Naive thymus-derived CD4-positive, alpha-beta T cell (primary cell): ENCODE measurements at places on chromosomes 4 and X. TPM values are rescaled to one million over a fixed set of nuclear protein-coding genes. Genes with fewer than 3 reads are reported as not detected.
A peak's percentile ranks its signal among the peaks of the same experiment; 100 is the strongest.

The GAGE12E gene
- not detected for total RNA-seq

The POLN gene
- total RNA-seq, result 3.2 TPM

The DNAAF6 gene
- total RNA-seq, result not detected

GRCh38 chrX:97315939-97316338 is 432.2 kb downstream of the RPA4 start:
- no peak overlapping the region for H3K4me3 ChIP-seq
- H3K36me3 ChIP-seq, result no peaks in the 10 kb centered on the region
- no peaks in the 10 kb centered on the region for H3K27me3 ChIP-seq
- no peak overlapping the region for H3K27ac ChIP-seq

- H3K36me3 ChIP-seq, result no peaks in the 10 kb centered on the region
- no peak overlapping the region for H3K27ac ChIP-seq
- no peaks in the 10 kb centered on the region for H3K27me3 ChIP-seq
- no peak for DNase-seq
- H3K4me3 ChIP-seq, result no peak overlapping the region
These were observed 6.8 kb downstream of the STAP1 start for GRCh38 chr4:67565284-67565683.

DNA sequence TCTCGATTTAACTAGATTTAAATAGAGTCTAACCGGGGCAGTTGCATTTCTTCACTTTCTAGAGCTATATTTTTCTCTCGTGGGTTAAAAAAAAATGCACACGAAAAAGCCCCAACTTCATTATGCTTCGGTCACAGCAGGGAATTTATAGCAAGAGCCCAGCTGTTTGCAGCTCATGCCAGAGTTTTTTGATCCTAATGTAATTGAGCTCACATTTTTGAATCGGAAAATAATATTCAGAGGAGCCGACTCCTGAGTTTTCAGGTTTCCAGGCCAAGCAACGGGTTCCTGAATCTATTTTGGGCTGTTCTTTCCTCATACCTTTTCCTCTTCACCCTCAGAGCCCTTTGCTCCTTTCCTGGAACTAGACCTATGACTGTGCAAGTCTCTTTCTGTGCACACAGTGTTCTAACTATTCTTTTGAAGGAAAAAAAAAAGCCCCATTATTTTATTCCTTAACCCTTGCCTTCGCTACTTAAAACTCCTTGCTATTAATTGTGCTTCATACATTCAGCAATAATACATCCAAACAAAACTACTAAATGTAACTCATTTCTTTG is 27.5 kb upstream of the ESX1 start:
- H3K4me1 ChIP-seq, result no peaks in the 10 kb centered on the region
- no peak overlapping the region for H3K27ac ChIP-seq
- H3K36me3 ChIP-seq, result no peaks in the 10 kb centered on the region
- H3K27me3 ChIP-seq, result no peaks in the 10 kb centered on the region
- H3K4me3 ChIP-seq, result no peak overlapping the region
- no peak for DNase-seq

DNA sequence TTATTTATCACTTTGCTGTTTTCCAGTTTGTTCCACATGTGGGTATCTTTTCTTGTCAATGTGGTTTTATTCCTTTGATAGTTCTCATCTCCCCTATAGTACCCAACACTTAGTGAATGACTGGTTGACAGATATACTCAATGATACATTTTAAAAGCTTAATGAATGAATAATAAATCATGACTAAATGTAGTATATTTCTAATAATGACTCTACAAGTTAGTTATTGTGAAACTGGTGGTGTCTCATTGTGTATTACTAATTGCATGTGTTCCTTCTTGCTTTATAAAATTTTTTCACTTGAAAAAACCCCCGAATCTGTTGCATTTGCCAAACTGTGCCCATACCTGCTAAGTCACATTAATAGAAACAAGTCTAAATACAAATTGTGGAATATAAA is 95.4 kb downstream of the MBNL3 start:
- no peaks in the 10 kb centered on the region for H3K36me3 ChIP-seq
- no peaks in the 10 kb centered on the region for H3K4me1 ChIP-seq
- no peak overlapping the region for H3K27ac ChIP-seq
- no peaks in the 10 kb centered on the region for H3K27me3 ChIP-seq
- no peak for DNase-seq

GRCh38 chrX:13433298-13433605 is 113.4 kb upstream of the ATXN3L start:
- H3K27ac ChIP-seq, result no peak overlapping the region
- no peak overlapping the region for H3K4me3 ChIP-seq
- no peak for DNase-seq
- no peaks in the 10 kb centered on the region for H3K36me3 ChIP-seq
- no peaks in the 10 kb centered on the region for H3K4me1 ChIP-seq

DNA sequence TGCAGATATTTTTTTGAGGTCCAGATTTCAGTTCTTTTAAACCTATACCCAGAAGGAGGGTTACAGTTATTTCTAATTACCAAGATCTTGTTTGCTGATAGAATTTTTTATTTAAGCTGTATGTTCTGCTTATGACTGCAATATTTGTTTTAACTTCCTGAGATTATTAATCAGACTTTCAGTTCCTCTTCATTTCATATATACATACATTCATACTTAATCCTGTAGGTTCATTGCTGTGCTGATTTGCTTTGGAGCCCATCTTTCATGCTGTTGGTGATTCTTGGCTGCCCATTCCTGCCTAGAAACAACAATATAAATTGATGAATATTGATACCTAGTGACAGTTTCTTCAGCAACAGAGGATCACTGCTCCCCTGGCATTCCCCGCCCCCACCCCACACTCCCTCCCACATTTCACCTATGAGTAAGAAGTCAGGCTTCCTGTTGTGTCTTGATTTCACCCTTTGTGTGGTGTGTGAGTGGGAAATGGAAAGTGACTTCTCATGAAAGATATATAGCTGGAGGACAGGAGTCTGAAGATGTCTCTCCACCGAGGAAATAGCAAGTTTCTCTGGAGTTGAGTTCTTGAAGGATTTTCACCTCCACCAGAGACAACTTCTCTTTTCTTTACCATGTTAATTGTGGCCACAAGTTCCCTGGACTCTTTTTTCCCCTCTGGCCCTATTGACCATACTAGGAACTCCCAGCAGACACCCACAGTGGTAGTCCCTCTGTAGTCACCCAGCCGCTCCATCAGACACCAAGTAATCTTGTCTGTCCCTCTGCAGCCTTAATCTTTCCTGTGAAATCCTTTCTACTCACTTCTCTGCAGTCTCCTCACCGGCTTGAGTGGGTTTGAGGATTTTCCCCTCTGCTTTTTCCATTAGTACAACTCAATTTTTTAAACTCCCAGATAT is 118.4 kb downstream of the ASB9 start:
- peak; percentile 15 for DNase-seq
- H3K27me3 ChIP-seq, result no peaks in the 10 kb centered on the region
- no peak overlapping the region for H3K27ac ChIP-seq
- H3K36me3 ChIP-seq, result no peaks in the 10 kb centered on the region

DNA sequence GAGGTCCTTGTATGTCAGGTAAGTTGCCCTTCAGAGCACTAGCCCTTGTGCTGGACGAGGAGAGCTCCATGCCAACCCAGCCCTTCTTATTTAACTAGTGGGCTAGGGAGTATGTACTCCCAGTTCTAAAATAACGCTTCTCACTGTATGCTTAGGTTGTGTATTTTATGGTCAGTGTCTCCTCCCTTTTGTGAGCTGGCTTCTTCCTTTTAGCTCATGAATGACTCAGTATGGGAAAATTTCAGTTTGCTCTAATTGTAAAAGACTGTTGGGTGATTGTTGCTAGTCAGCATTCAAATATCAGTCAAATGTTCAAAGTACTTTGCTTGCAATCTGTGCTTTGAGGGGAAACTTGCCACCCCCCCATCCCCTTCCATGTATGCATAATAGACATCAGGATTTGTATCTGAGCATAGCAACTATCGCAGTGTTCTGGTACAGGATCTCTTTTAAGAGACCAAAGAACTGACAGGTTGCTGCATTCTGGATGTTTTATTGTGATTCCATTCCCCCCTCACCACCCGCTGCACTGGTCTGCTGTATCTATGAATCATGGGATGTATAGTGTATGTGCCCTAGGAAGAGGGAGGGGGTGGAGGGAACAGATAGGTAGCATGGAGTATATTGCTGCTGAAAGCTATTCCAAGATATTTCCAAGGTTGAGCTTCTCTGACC is 34.7 kb downstream of the DLG3 start:
- DNase-seq, result no peak
- H3K36me3 ChIP-seq, result no peaks in the 10 kb centered on the region
- no peak overlapping the region for H3K4me3 ChIP-seq
- H3K27me3 ChIP-seq, result no peaks in the 10 kb centered on the region
- no peaks in the 10 kb centered on the region for H3K4me1 ChIP-seq

GRCh38 chr4:37981425-37981824 is 21.2 kb downstream of the PTTG2 start:
- DNase-seq, result no peak
- no peak overlapping the region for H3K4me3 ChIP-seq
- H3K36me3 ChIP-seq, result no peaks in the 10 kb centered on the region
- H3K27ac ChIP-seq, result no peak overlapping the region
- peaks cover 9% of the 10 kb centered on the region for H3K4me1 ChIP-seq
- no peaks in the 10 kb centered on the region for H3K27me3 ChIP-seq
